Esophagus squamous epithelium (tissue), 5 donors: ENCODE measurements at places on chromosomes 5 and 9.

GRCh38 chr5:100872408-100873190 lies 30.5 kb downstream of the ST8SIA4 start:
- no peak for DNase-seq

GRCh38 chr5:67045816-67046740 lies 150.5 kb downstream of the CD180 start:
- DNase-seq = no peak

DNA sequence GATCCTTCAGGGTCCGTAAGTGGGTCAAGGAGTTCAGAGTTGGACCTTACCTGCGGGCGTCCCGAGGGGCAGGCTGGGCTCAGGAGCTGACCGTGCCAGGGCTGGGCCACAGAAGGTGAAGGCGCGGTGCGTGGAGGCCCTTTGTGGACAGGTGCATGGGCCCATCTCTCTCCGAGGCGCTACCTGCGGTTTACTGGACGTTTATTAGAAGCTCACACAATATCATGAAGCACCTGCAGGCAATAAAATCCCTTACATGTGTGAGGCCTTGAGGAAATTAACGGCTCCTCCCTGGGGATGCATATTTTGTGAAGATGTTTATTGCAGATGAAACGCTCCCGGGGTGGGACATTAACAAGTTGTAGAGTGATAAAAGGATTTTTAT lies 79.8 kb upstream of the LMX1B start:
- DNase-seq = no peak

- DNase-seq = no peak
These were observed 22.0 kb downstream of the RAPGEF1 start for GRCh38 chr9:131717719-131718460.

- DNase-seq = no peak
These were observed 20.3 kb downstream of the GFPT2 start for GRCh38 chr5:180332861-180333260.

GRCh38 chr9:121196389-121196788 lies 5.3 kb downstream of the RAB14 start:
- DNase-seq = no peak

- no peak for DNase-seq
These were observed 90.0 kb upstream of the POU5F2 start for GRCh38 chr5:93831449-93831848.

- no peak for DNase-seq
These were observed 223.6 kb upstream of the SGCD start for GRCh38 chr5:156103155-156103885.

DNA sequence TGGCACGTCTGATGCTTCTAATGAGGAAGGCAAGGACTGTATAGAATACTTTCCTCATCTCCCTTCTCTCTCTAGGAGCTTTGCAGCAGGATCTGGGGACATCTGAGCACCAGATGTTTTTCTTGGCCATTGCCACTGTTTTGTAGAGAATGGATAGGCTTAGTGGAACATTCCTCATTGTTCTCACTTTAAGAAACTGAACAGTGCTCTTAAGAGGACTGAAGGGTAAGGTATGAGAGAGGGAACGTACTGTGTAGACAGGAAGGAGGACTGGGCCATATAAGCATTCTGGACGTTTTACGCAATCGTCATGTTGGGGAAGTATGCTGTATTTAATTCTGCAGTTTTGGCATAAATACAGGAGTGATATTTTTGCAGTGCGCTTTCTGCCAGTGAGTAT lies 70.6 kb downstream of the SMARCA2 start:
- no peak for DNase-seq

DNA sequence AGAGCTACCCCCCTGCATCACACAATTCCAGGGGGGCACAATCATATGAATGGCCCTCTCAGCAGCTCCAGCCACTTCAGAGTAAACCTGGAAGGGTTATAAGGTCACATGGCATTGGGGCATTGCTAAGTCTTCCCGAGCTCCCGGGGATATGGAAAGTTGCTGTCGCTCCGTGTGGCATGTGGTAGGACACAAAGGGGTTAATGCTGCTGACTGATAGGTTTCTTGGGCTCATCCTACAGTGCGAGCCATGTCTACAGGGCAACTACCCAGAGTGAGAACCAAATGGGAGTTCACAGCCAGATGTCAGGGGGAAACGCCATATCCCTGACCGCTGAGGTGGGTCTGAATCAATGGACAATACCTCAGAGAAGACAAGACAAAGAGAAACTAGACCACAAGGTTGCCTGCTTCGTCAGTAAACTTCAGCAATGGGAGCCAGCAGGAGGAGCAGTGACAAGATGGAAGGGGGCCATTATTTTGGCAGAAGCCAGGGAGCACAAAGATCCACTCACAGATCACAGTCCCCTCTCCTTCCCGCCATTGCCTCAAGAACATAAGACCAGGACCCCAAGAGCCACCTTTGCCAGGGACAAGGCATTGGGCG lies 52.4 kb upstream of the SHISAL2B start:
- DNase-seq = no peak

GRCh38 chr9:127489471-127490115 lies 38.3 kb downstream of the LRSAM1 start:
- no peak for DNase-seq

DNA sequence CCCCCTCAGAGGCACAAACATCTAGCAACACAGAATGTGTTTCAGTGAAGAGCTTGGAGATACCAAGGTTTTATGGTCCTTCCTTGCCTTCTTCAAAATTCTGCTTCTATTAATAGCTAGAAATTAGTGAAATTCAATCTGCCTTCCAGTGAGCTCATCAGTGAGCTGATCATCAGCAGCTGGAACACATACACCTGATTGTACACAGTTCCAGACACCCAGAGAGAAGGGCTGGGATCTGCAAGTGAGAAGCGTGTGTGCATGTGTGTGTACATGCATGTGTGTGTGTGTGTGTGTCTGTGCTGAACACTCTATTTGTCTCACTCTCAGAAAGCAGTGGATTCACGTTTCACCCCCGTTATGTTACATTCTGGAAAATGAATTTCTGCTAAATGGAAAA lies 28.5 kb downstream of the CFAP90 start:
- DNase-seq = no peak

- DNase-seq = no peak
These were observed 8.5 kb downstream of the SH3PXD2B start for GRCh38 chr5:172445866-172446265.

- DNase-seq = no peak
These were observed 2.9 kb downstream of the FPGS start for GRCh38 chr9:127805620-127806019.

- DNase-seq = no peak
These were observed 15.4 kb upstream of the RFX3 start for GRCh38 chr9:3541206-3541605.

- DNase-seq = no peak
These were observed 190.8 kb downstream of the FANCC start for GRCh38 chr9:95126739-95127138.

DNA sequence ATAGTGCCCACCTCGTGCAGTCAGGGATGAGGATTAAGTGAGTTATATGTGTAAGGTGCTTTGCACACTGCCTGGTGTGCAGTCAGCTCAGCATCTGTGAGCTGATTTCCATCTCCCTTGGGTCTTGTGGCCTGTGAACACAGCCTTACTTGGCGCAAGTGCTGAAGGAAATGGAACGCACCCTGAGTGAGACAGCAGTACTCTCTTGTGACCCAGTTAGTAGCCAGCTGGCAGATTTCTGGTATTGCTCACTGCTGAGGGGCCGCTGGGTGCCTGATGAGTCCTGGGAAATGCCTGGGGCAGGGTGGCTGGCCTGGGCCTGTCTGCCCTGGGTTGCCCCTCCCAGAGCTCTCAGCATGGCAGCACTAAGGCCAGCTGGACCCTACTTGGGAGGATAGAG lies 90.9 kb upstream of the BOD1 start:
- no peak for DNase-seq

GRCh38 chr5:172795318-172795977 lies 24.5 kb upstream of the DUSP1 start:
- no peak for DNase-seq

DNA sequence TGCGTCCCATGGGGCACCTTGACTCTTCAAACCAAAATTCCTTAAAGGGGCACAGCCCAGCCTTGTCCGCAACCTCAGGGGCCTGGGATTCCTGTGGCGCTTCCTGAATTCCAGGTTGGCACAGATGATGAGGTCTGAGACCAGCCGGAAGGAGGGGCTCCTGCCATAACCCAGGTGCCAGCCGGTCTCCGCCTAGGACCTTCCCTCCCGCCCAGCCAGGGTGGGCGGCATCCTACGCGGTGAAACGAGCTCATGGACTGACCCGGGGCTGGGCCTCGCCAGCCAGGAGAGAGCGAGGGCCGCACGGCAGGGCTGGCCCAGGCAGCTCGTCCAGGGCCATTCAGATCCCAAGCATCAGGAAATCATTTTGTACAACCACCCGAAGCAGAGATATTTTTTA lies 23.0 kb downstream of the AMBP start:
- DNase-seq = no peak

- DNase-seq = no peak
These were observed 29.7 kb upstream of the C9orf72 start for GRCh38 chr9:27602954-27603353.

GRCh38 chr9:34381323-34381722 lies 4.6 kb upstream of the MYORG start:
- no peak for DNase-seq

- no peak for DNase-seq
These were observed 81.6 kb downstream of the CTNND2 start for GRCh38 chr5:11822598-11822997.

- DNase-seq = no peak
These were observed 61.2 kb downstream of the ELL2 start for GRCh38 chr5:95900383-95900958.

- DNase-seq = no peak
These were observed 89.7 kb downstream of the DAP start for GRCh38 chr5:10671041-10672008.

DNA sequence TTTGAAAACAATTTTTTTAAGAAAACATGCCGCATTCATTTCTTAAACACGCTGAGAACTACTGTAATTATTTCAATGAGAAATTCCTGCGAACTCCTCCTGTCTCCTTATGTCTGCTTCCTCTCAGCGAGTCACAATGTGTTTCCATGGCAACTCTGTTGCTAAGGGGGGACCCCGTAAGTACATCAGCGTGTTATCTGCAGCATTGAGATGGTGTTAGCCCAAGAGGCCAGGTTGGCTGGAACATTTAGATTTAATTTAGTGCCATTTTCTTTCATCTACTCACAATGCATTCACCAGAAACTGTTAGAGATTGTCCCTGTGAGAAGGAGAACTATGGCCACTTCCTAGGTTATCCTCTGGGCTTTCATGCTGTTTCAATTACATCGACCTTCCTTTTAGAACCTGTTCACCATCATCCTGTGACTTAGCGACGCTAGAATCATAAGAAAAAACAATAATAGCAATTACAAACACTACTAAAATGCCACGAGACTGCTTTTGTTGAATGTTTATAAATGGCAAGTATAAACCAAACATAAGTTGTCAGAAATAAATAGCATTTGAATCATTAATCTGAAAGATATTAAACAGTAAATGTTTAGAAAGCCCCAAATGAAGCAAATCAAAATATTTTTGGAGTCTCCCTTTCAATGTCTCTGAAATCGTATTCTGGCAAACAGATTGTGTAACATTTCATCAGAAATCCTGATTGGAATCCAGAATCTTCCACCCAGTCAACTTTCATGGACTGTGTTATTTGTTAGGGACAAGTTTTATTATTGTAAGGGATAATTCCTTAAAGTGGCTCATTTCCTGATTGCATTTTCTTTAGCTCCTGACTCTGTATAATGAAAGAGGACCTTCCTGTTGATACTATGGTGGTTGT lies 39.7 kb upstream of the SHC3 start:
- no peak for DNase-seq

DNA sequence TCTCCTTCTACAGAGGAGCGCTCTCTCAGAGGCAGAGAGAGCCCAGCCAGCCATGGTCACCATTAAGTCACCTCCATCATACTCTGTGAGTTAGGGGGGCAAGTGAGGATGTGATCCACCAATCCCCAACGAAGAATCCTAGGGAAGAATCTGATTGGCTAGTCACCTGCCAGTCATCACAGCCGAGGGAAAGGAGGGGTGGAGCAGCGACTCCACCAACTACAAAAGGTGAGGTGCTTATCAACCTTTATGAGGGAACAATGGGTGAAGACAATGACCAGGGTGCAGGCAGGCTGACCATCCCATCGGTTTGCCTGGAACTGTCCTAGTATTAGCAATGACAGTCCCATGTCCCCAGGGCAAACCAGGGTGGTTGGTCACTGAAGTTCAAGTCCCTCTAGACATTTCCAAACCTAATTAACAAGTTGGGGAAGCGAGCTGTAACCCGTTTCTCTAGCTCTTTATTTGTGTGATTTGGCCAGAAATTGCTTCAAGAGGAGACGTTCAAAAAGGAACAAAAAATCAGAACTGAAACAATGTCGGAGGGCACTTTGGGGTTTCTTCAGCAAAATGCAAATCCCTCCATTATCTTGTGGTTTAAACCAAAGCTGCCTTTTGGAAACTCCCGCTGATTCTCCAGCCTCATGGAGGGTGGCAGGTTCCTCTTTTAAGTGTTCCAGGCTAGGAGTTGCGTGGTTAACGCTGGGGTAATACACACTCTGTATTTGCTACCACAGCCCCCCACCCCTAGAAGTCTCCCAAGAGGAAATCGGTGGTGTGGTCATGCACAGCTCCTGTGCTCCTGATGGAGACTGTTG lies 18.8 kb upstream of the FCN1 start:
- DNase-seq = no peak

- DNase-seq = no peak
These were observed 363 bp upstream of the SLC25A48 start for GRCh38 chr5:135833961-135834638.

- DNase-seq = no peak
These were observed 109.0 kb downstream of the MLLT3 start for GRCh38 chr9:20513126-20513913.

DNA sequence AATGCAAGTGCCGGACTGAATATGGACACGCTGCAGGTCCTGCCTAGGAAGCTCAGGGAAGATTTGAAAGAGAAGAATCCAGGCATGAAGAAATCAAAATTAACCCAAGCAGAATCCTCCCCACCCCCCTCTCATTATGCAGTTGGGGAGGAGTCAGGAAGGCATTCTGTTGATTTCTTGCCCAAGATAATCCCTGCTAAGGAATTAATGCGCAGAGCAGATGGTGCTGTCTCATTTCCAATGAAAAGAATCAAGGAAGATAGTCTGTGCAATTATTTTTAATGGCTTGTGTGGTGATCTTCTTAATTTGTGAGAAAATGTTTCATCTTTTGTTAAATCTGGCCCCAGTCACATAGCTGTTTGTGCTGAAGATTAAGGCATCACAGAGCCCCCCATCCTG lies 145.0 kb downstream of the ZNF462 start:
- DNase-seq = no peak

DNA sequence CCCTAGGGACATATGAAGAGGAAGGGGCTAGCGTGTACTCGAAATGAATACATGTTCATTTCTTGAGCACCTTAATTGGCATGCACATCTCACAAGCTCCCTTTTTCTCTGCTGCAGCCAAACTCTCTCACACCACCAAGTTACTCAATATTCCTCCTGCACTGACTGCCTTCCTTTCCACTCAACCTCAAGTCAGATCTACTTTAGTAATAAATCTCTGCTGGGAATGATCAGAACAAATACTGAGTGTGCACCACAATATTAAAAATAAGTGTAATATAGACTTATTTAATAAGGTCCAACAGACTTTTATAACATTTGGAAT lies 995.8 kb upstream of the WWC1 start:
- DNase-seq = no peak
